ENCODE measurements at places on chromosomes 4 and X. TPM values are rescaled to one million over a fixed set of nuclear protein-coding genes. Genes with fewer than 3 reads are reported as not detected.

The IL13RA1 gene
- 13.9 TPM for total RNA-seq

The FATE1 gene
- not detected for total RNA-seq

The TMEM150C gene
- not detected for total RNA-seq

The CT45A1 gene
- total RNA-seq = not detected

The RBM3 gene
- total RNA-seq = 381 TPM

- DNase-seq = no peak
These were observed 103.9 kb upstream of the KLHL13 start for GRCh38 chrX:118220509-118220908.
